NCI-H524 treated with DMSO at 0.1 percent for 48 hours (cell line): ENCODE measurements at places on chromosomes 12 and 14.

GRCh38 chr14:72619111-72619571 lies 274.8 kb downstream of the DPF3 start:
- DNase-seq = no peak

DNA sequence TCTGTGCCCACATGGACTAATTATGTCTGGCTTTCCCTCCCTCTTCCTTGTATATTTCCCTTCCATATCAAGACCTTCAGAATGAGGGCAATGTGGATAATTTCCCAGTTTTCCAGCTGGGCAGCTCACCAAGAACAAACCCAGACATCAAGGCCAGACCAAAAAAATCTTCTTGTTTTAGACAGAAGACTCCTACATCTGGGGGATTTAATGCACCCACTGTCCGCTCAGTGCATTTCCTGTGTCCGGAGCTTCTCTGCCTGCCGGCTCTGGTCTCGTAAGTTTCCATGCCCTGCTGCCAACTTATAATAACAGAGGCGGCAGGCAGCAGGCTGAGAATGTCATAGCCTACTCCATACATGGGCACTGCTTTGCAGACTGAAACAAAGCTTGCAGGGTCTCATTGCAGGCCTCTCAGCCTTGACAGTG lies 207.2 kb upstream of the BCL2L14 start:
- no peak for DNase-seq

GRCh38 chr12:130704606-130705005 lies 11.5 kb downstream of the RIMBP2 start:
- DNase-seq = no peak

GRCh38 chr12:49503674-49504180 lies 35.1 kb upstream of the KCNH3 start:
- no peak for DNase-seq

- no peak for DNase-seq
Observed at GRCh38 chr14:71680736-71681387, 251.4 kb upstream of the RGS6 start.

DNA sequence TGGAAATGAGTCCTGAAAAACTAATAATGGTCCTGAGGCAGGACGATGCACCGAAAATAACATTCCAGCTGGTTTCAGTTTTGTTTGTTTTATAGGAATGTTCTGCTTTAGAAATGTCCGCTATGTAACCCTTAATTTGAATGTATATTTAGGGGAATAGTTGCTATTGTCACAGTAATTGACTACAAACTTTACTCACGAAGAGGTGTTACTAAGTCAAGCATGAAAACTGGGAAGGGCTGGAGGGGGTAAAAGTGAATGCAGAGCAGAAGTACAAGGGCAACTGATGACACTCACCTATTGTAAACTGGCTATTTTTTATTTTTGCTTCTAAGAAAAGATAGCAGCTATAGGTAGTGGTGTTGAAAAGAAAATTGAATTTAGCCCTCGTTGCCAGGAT lies 230.7 kb upstream of the SYT10 start:
- DNase-seq = no peak

DNA sequence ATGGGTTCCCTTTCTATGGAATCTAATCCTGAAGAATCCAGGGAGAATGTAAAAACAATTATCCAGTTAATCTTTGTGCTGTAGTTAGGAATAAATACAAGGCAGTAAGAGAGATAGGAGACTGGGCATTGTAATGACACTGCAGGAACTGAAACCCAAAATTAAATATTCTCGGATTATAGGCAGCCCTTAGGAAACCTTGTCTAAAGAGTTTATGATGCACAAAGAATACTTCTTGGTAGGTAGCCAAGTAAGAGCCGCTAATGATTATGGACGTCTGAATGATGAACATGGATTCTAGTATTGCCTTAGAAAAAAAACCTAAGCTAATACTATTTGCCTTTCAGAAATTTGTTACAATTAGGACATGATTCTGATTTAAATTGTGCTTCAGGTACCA lies 165.4 kb upstream of the LRIG3 start:
- no peak for DNase-seq

DNA sequence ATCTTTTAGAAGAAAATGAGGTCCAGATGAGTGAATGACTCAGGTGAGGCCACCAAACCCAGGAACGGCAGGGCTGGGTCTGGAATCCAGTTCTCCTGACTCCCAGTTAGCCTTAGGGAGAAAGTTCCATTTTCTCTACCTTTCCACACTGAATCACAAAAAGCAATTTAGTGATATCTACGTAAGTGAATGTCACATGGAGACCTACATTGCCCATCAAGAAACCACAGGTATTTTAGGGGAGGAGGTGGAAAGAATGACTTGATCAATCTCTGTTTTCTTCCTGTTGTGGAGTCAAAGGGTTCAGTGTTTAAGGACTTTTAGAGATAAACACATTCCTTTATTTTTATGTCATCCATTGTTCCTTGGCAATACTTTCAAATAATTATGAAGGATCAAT lies 106.9 kb upstream of the PTPRB start:
- DNase-seq = no peak

DNA sequence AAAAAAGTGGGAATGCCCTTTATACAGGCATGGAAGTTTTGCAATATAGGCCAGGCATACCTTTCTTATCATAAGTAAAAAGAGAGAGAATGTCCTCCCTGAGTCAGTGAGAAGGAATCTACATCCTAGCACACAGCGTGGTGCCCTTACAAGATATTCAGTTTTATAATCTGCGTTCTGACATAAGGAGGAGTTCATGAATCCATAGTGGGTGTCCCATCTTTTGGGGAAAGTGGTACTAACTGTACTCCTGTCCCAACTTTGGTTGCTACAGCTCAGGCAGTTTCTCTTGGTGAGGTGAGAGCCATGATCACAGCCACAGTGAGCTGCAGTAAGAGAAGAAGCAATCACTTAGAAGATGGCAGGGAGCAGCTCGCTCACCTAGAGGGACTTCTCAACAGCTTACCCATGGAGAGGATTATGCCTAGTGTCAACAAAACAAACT lies 332.9 kb downstream of the BCAT1 start:
- DNase-seq = no peak
